ENCODE measurements at places on chromosomes 3 and 15. TPM values are rescaled to one million over a fixed set of nuclear protein-coding genes. Genes with fewer than 3 reads are reported as not detected.

GRCh38 chr15:38828031-38828532 is 263.5 kb upstream of the RASGRP1 start:
- DNase-seq = no peak
- peaks cover 2% of the 10 kb centered on the region for H3K4me1 ChIP-seq
- H3K27me3 ChIP-seq = peaks cover 18% of the 10 kb centered on the region
- H3K4me3 ChIP-seq = no peak overlapping the region
- H3K27ac ChIP-seq = no peak overlapping the region

DNA sequence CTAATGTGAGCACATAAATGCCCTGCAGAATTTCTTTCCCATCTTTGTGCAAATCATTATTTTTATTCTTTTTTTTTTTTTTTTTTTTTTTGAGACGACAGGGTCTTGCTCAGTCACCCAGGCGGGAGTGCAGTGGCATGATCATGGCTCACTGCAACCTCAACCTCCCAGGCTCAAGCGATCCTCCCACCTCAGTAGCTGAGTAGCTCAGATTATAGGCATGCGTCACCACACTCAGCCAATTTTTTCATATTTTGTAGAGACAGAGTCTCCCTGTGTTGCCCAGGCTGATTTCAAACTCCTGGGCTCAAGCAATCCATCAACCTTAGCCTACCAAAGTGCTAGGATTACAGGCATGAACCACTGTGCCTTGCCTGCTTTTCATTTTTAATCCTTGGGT is 22.9 kb downstream of the DAG1 start:
- H3K4me3 ChIP-seq = no peak overlapping the region
- peaks cover 21% of the 10 kb centered on the region for H3K36me3 ChIP-seq
- peaks cover 9% of the 10 kb centered on the region for H3K4me1 ChIP-seq
- no peak overlapping the region for H3K27ac ChIP-seq
- H3K27me3 ChIP-seq = no peaks in the 10 kb centered on the region
- no peak for DNase-seq

DNA sequence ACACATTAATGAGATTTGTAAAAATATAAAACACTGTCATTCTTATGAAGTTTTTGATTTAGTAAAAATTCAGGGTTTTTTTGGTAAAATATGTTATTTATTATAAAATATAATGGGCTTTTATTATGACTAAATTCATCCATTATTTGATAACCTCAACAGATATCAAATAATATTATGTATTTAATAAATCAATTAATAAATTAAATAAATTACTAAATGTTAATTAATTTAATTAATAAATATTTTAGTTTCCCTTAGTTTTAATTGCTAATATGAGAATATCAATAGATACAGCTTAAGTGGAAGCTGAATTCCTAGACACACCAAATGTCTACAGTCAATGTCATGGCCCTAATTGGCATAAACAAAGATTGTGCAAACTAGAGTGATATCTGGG is 82.3 kb upstream of the DGKG start:
- H3K4me3 ChIP-seq = no peak overlapping the region
- H3K36me3 ChIP-seq = no peaks in the 10 kb centered on the region
- H3K27me3 ChIP-seq = peaks cover 13% of the 10 kb centered on the region
- H3K27ac ChIP-seq = no peak overlapping the region

- H3K4me3 ChIP-seq = no peak overlapping the region
- H3K27ac ChIP-seq = no peak overlapping the region
- peaks cover 14% of the 10 kb centered on the region for H3K27me3 ChIP-seq
Measured at GRCh38 chr15:71627604-71628003, 182.8 kb upstream of the NR2E3 start.

DNA sequence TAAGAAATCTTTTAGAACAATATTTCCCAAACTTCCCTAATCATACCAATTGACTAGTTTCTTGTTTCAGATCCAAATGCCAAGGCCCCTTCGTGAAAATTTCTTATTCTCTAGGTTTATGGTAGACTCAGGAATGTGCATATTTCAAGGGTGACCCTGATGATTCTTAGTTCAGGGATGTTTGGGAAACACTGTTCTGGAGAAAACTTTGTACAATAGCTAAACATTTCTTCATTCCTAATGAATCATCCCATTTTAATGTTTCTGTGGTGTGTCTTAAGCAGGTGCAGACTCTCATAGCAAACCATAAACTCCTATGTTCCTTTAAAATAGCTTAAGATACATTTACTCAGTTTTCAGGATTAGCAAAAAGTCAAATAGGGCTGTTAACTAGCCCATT is 314.5 kb downstream of the TIGIT start:
- DNase-seq = no peak
- no peak overlapping the region for H3K27ac ChIP-seq
- no peaks in the 10 kb centered on the region for H3K27me3 ChIP-seq
- no peak overlapping the region for H3K4me3 ChIP-seq
- no peaks in the 10 kb centered on the region for H3K4me1 ChIP-seq
- no peaks in the 10 kb centered on the region for H3K36me3 ChIP-seq

DNA sequence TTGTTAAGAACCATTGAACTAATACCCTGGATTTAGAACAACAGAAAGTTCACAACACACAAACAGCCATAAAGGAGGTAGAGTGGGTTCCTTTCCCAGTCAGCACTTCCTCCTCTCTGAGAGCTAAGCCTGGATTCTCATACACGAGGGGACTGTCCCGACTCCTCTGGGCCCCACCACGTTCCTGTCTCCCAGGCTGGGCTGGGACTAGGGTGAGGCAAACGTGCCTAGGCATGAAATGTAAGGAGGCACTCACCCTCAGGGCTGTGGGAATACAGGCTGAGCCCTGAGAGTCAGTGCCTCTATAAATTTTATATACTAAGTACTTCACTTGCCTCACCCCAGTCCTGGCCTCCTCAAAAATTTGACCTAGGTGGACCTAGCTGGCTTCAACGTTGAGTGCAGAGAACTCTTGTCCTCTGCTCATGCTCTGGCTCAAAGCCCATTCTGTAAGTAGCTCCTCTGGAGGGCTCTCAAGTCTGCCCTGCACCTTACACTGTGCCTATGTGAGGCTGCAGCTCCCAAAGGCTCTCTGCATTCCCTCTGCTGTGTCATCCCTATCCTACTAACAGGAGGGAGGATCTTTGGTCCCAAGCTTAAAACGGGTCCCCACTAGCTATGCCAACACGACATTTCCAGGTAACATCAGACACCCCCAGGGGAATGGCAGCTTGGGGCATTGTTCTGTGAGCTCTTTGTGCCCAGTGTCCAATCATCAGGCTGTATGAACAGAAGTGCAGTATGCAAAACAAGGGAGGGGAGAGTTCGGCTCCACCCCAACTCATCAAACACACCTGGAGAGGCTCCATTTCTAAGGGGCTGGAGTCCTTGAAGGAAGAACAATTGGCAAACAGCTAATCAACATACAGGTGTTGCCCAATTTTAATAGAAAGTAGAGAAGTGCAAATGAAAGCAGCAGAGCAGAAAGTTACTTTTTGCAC is 233.2 kb downstream of the RPLP1 start:
- peaks cover 3% of the 10 kb centered on the region for H3K36me3 ChIP-seq
- no peak for DNase-seq
- no peaks in the 10 kb centered on the region for H3K27me3 ChIP-seq
- H3K27ac ChIP-seq = no peak overlapping the region
- peaks cover 7% of the 10 kb centered on the region for H3K4me1 ChIP-seq

The AHSG gene
- not detected for total RNA-seq

The DNAJB8 gene
- total RNA-seq = not detected

DNA sequence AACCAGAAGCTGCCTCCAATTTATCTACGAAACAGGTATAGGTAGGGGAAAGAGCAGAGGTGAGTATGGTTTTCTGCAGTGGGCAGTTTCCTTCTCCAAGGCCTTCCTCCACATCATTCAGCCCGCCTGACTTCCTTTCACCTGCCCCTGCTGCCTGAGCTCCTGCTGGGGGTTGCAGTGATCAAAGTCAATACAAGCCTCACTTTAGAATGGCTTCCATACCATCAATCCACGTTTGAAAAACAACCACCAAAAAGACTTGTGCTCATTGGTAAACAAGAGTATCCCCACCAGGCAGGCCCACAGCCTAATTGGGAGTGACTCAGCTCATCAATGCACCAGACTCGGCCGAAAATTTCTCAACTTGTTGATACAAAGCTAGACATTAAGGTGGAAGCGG is 159.9 kb downstream of the MAGI1 start:
- H3K4me3 ChIP-seq = no peak overlapping the region
- H3K4me1 ChIP-seq = no peaks in the 10 kb centered on the region
- H3K36me3 ChIP-seq = no peaks in the 10 kb centered on the region

DNA sequence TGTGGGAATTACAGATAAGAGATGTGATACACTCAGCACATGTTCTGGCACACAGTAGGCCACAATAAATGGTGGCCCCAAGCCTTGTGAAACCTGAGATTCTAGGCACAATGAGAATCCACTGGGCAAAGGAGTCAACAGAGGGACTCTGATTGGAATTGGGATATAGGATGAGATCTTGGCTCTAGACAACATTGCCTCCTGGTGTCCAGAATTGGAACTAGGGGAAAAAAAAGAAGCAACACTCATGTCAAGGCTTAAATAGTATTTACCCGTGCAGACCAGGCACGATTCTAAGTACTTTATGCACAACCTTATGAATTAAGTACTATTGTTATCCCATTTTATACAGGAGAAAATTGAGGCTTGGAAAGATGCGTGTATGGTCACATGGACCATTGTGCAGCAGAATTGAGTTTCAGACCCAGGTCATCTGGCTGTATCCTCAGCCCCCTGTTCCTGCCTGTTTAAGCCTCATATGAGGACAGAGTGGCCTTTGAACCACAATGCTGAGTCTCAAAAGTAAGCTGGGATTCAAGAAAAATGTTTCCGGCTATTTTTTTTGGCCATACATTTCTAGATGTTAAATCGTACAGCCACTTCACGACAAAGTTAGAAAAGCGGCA is 124.8 kb downstream of the SV2B start:
- no peak overlapping the region for H3K27ac ChIP-seq
- DNase-seq = no peak
- H3K4me3 ChIP-seq = no peak overlapping the region
- peaks cover 5% of the 10 kb centered on the region for H3K27me3 ChIP-seq
- no peaks in the 10 kb centered on the region for H3K36me3 ChIP-seq

GRCh38 chr3:139934613-139935015 is 371 bp upstream of the CLSTN2 start:
- no peaks in the 10 kb centered on the region for H3K4me1 ChIP-seq

DNA sequence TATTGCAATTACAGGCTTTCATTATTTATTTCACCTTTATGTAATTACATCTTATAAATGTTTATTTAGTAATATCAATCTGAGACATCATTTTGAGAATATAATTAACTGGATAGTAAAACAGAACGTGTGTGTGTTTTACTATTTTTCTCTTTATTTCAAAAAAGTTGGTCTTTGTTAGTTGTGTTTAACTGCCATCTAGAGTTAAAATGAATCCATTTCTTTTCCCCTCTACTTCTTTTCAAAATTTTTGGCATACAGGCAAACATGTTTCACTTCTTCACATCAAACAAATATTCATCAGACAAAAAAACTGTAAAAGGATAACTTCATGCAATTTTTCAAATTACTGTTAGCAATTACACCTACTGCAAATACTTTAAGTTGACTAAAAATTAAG is 61.1 kb downstream of the FEZF2 start:
- H3K4me3 ChIP-seq = no peak overlapping the region
- DNase-seq = no peak

GRCh38 chr3:24195504-24196230 is 250.6 kb downstream of the NR1D2 start:
- no peak overlapping the region for H3K4me3 ChIP-seq
- no peak for DNase-seq

The CYP19A1 gene
- total RNA-seq = 1.5 TPM

DNA sequence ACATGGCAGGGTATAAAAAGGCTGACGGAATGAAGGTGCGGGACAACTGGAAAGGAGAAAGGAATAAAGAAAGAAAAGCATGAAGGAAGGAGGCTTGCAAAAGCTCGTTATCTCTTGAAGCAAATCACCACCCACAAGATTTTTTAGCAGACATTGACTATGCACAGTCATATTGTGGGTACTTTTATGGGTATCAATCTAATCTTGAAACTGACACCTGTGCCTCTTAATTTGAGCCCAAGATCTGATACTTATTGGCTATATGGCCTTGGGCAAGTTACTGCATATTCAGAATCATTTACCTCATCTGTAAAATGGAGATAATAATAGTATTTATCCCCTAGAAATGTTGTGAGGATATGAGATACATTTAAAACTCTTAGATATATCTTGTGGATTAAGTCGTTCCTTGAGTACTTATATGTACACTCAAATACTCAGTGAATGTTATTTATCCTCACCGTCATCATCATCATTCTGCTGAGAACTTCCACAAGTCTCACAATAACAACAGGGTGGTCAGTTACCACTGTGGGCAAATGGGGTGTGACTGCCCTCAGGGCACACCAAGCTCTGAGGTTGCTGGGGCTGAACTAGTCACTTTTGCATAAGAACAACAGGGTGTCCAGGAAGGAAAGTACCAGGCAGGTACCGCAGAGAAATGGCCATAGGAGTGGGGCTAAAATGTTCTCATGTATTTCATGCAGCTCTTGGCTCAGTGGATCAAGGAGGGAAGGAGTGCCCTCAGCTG is 266.1 kb downstream of the SLC9A9 start:
- no peak for DNase-seq
- H3K27me3 ChIP-seq = no peaks in the 10 kb centered on the region
- H3K36me3 ChIP-seq = no peaks in the 10 kb centered on the region
- no peak overlapping the region for H3K27ac ChIP-seq
- no peak overlapping the region for H3K4me3 ChIP-seq
- H3K4me1 ChIP-seq = peaks cover 19% of the 10 kb centered on the region

The ATP13A5 gene
- total RNA-seq = not detected

DNA sequence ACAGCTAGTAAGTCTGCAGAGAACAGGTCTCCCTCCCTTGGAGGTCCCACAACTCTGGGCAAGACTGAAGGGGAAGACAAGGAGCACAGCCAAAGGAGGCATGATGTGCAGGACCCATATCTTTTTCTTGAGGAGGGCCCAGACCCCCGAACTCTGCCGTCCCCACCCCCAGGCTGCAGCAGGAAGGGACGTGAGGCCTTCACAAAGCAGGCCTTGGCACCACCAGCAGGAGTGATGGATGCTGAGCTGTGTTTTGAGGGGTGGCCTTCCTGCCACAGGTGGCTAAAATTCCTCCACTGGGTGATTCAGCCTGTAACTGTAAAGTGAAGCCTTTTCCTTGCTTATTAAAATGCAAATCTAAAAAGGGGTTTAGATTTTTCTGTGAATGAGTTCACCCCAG is 8.6 kb downstream of the PLA2G4D start:
- H3K27ac ChIP-seq = no peak overlapping the region
- no peaks in the 10 kb centered on the region for H3K36me3 ChIP-seq
- no peak overlapping the region for H3K4me3 ChIP-seq
- DNase-seq = no peak

- no peak overlapping the region for H3K27ac ChIP-seq
- no peaks in the 10 kb centered on the region for H3K36me3 ChIP-seq
- no peak for DNase-seq
- H3K4me3 ChIP-seq = no peak overlapping the region
- H3K27me3 ChIP-seq = peaks cover 10% of the 10 kb centered on the region
Measured at GRCh38 chr15:45618813-45619212, 16.0 kb upstream of the SQOR start.

The RBP2 gene
- total RNA-seq = not detected

DNA sequence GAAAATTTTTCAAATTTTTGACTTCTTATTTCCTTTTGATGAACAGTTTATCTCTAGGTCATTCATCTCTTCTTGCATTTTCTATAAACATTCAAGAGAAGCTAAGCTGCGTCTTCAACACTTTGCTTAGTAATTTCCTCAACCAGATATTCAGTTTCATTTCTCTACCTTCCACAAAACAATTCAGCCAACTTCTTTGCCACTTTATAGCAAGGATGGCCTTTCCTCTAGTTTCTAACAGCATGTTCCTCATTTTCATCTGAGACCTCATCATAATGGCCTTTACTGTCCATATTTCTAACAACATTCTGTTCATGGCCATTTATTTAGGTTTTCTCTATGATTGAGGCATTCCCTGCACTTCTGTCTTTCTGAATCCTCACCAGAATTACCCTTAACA is 90.0 kb downstream of the ARIH1 start:
- H3K27me3 ChIP-seq = no peaks in the 10 kb centered on the region
- peaks cover 5% of the 10 kb centered on the region for H3K4me1 ChIP-seq
- no peak overlapping the region for H3K4me3 ChIP-seq
- H3K27ac ChIP-seq = no peak overlapping the region
- no peak for DNase-seq
- peaks cover 45% of the 10 kb centered on the region for H3K36me3 ChIP-seq

Data from activated T-helper 2 cell treated with anti-CD3 and anti-CD28 coated beads, Interferon-gamma antibody, Interleukin-2, Interleukin-4, amounts not matched to agents 10 μg/mL and 5 μg/mL and 100 μg/mL, durations not matched to agents 14 hours and 24 hours and 36 hours (primary cell).